ENCODE measurements at places on chromosomes 3 and 15. TPM values are rescaled to one million over a fixed set of nuclear protein-coding genes. Genes with fewer than 3 reads are reported as not detected.

GRCh38 chr3:151462278-151462780, 1.5 kb upstream of the IGSF10 start:
- DNase-seq = no peak

GRCh38 chr3:17579289-17580031, 163.0 kb downstream of the TBC1D5 start:
- DNase-seq = peak; percentile 60

GRCh38 chr3:115523458-115523857, 99.9 kb upstream of the GAP43 start:
- DNase-seq = no peak

- no peak for DNase-seq
Observed at GRCh38 chr3:128285967-128286321, 132.7 kb downstream of the EEFSEC start.

DNA sequence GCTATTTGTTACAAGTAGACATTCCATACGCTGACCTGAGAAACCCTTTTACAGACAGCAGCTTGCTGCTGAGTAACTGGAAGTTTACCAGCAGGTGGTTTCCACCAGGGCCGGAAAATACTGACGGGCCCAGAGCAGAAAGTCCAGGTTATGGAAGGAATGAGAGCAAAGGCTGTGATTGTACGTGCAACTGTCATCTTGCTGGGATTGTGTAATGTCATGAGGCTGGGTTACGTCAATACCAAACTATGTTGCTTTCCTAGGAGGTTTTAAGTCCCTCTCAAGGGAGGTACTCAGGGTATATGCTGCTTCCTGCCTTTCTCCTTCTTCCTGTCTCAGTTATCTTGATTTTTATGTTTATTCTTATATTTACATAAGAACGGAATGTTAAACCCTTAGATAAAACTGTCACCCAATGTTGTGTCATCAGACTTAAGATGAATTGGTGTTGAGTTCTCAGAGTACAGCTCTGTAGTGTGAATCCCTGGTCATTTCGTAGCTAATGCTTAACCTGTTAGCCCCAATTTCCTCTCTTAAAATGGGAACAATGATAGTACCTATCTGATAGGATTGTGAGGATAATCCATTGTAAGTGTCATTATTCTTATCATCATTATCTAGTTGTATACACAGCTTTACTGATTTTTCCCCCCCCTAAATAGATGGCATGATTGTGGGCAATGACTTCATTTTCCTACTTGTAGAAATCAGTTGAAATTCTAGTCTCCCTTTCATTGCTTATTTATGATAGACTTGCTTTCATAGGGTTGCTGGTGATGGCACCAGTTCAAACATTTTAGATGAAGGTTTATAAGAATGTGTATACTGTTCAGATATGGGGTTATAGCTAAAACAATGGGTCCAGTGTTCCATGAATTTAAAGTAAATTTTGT, 101.4 kb downstream of the FNDC3B start:
- DNase-seq = no peak

Gene FURIN
- total RNA-seq = 39.9 TPM

Gene ESYT3
- not detected for total RNA-seq

All from GM12878 (cell line).